Effector CD4-positive, alpha-beta T cell (primary cell): ENCODE measurements at places on chromosomes 1 and 21.
A peak's percentile ranks its signal among the peaks of the same experiment; 100 is the strongest.

- DNase-seq = no peak
These were observed 2.8 kb upstream of the NRAS start for GRCh38 chr1:114719424-114719787.

GRCh38 chr1:53889304-53890298 lies at the start of gene YIPF1:
YIPF1 (minus strand) TSS chr1:53889797; CDS start chr1:53888937, 860 bp downstream.
- peak; percentile 77 for DNase-seq

DNA sequence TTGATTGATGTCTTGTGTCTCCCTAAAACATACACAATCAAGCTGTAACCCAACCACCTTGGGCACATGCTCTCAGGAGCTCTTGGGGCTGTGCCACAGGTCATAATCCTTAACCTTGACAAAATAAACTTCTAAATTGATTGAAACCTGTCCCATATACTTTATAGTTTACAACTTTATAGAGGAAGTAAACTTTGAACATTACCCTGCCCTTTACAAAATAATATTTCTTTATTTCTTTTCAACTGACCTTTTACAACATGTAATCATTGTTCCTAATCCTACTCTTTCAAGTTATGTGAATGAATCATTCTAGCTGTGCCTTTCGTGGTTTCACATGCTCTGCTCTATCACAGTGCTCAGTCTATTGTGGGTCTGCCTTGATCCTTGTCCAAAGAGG lies 118.3 kb upstream of the ATP1A1 start:
- no peak for DNase-seq

DNA sequence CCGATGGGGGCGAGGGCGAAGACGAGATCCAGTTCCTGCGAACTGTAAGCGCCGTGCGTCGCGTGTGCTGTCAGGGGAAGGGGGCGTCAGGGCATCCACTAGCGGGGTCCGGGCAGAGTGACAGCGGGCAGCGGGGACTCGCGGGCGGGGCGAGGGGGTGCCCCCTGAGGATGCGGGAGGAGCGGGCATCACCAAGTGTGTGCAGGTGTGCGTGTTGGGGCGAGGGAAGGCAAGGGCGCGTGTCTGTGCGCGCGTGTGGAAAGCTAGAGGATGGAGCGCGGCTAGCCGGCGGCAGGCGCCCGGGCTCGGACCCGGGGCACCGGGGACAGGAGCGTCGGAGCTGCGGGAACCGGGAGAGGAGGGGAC lies 525 bp downstream of the RYR2 start:
- no peak for DNase-seq

- no peak for DNase-seq
These were observed 416.0 kb downstream of the SIPA1L2 start for GRCh38 chr1:232213928-232214327.

DNA sequence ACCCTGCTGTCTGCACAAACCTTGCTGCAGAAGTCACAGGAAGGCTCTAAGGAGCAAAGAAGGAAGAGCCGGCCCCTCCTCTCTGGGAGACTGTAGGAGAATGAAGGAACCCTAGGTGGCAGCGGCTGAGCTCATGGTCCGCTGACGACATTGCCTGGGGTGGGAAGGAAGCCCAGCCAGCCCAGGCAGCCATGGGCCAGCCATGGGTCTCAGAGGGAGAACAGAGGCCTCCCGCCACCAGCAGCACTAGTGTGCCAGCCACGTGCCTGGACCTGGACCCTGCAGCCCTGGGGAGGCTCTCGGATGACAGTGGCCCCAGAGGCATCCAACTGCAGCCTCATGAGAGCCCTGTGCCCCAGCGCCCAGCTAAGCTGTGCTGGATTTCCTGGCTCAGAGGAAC lies 49.2 kb upstream of the POFUT2 start:
- DNase-seq = no peak

- DNase-seq = no peak
These were observed 57.3 kb downstream of the LAMC2 start for GRCh38 chr1:183243161-183244050.

- DNase-seq = no peak
These were observed 27.7 kb downstream of the MYOG start for GRCh38 chr1:203057911-203058675.

DNA sequence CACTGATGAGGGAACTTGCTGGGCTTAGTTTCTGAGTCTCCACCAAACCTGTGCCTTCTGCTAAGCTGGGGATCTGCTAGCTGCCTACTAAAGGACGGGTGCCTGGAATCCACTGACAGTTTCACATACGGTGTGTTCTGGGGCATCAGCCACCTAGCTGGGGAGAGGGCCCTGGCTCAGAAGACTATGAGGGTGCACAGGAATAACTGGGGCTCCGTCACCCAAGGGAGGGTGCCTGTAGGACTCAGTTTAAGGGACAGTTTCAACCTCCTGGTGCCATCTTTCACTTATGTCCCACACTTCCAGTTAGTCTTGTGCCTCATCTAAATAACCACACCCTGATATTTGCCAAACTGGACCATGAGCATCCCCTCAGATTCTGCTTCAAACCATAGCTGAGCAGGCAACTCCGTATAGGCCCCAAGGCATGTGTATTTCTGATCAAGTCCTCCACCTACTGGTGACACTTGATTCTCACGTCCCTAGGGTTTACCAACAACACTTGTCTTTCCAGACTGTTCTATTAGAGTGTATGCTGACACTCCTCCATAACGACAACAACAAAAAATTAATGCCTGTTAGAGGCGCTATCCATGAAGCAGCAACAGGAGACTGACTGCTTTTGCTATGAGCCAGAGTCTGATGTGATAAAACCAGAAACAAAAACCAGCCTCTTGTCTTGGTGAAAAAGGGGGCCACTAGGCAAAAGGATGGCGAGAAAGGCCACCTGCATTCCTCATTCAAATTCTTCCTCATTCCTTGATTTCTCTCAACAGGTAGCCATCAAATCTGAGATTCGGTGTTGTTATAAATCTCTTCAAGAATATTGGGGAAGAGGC lies 55.0 kb upstream of the PAXBP1 start:
- no peak for DNase-seq

DNA sequence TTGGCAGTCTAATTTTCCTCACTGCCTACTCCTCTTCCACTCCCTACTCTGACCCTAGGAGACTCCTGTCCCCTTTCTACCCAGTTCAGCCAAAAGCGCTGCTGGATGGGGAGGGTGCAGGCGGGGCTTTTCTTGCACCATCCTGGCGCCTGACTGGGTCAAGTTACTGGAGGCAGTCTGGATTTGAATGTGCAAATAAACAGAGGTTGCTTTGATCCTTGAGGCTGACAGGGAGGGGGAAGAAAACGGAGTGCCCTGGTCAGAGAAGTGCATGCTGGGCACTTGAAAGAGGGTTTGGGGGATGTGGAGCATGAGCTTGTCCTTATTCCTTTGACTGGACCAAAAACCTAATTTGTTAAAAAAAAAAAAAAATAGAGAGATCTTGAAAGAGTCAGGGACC lies 76.8 kb upstream of the SOX13 start:
- DNase-seq = no peak

GRCh38 chr1:11321656-11322491 lies 48.9 kb downstream of the UBIAD1 start:
- no peak for DNase-seq

DNA sequence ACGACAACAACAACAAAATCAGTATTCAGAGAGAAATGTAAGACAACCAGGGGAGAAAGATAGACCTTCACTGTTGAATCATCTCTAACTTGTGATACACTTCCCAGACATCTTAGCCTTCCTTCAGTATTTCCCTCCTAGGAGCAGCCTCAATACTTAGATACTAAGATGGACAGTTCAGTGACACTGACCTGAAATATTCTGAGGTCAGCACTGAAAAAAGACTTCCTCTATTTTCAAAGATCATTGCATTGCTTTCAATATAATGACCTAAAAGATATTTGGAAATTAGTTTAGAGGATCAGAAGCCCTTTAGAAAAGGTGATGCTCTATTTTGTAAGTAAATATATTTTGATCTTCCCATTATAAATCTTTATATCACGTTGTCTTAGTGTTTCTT lies 101.0 kb downstream of the MRPL39 start:
- DNase-seq = no peak

- no peak for DNase-seq
These were observed 66.5 kb upstream of the LYST start for GRCh38 chr1:235933017-235933765.

DNA sequence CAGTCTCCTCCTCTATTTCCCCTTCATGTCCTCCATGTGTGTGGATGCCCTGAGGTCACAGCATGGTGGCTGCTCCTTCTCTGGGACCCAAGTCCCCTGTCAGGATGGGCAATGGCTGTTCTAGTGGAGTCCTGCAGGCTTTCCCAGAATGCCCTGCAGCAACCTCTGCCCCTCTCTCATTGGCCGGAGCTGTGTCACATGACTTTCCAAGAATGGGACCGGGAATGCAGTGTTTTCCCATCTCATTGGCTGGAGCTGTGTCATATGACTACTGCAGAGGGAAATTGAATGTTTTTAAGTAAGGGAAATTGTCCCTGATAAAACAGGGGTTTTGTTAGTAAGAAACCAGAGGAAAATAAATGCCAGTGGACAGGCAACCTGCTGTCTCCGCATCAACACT lies 365.9 kb downstream of the PTPRU start:
- no peak for DNase-seq

DNA sequence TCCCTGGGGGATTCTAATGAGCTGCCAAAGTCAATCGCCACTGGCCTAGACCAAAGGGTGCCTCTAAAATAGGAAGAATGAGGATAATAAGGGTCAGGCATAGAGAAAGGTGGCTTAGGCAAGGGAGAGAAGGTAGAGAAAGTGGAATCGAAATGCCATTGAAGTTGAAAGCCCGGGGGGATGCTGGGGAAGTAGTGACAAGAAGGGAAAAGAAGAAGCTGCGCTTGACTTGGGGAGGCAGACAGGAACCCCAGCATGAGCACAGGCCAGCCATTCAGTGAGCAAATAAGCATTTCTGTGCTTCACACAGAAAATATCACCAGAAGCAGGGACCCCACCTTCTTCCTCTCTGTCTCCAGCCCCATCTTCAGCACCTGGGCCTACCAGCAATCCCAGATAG lies 1.5 kb downstream of the CD2 start:
- no peak for DNase-seq

- DNase-seq = no peak
These were observed 77.7 kb upstream of the DIRAS3 start for GRCh38 chr1:68128157-68128556.

DNA sequence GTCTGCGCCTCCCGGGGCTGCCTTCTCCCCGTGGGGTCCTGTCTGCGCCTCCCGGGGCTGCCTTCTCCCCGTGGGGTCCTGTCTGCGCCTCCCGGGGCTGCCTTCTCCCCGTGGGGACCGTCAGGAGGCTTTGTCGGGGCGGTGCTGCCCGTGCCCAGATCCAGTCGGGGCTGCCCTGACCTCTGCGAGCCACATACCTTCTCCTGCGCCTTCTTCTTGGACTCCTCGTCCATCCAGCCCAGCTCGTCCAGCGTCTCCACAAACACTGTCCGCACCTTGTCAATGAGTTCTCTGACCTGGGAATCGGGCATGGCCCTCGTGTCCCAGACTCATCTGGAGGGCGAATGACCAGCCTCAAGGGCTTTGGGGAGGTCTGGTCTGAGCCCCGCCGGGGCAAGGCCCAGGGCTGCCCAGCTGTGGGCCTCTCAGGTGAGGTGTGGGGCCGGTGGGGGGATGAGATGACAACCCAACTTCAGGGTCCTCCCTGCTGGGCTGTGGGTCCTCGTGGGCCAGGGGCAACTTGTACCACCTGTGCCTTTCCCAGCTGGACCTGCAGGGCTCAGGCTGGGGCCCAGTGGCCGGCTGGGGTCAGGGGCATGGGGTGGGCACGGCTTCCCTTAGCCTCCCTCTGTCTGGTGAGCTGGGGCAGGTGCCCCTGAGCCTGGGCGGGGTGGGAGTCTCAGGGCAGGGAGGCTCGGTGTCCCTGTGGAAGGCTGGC lies 9.4 kb downstream of the PRXL2B start:
- no peak for DNase-seq

DNA sequence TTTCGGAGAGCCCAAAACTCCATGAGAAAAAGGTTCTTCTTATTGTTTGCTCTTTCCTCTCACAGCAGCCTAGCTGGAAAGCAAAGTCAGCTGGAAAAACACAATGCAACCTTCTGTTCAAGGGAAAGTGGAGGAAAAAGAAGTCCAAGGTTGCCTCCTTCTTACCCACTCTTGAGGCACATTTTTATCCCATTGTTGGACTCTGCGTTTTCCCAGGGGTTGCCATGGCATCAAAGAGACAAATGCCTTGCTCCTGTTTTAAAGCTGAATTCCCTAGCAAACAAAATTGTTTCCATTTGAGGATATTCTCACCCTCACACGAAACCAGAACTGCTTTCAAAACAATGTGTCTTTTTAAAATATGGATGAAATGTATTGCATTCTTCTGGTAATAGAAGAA lies 45.1 kb upstream of the PALMD start:
- DNase-seq = no peak

- DNase-seq = no peak
These were observed 6.6 kb upstream of the HES4 start for GRCh38 chr1:1006305-1007159.

DNA sequence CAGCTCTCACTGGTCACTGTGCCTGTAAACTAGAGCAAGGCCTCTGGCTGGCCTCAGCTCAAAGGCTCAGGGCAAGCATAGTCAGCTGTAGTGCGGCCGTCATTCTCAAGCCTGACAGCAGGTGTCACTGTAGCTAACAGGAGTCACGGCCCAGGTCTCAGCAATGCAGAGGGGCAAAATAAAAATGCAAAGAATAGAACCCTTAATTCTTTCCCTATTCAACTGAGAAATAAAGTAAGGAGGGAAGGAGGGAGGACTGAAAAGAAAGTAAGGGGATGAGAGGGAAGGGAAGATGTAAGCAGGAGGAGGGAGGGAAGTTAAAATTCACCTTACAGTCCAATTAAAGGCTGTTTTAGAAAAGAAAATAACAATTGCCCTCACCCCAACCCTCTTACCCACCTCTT lies 106.1 kb downstream of the KIAA0319L start:
- peak; percentile 73 for DNase-seq

GRCh38 chr1:186327331-186327730 lies 47.7 kb downstream of the TPR start:
- DNase-seq = no peak

DNA sequence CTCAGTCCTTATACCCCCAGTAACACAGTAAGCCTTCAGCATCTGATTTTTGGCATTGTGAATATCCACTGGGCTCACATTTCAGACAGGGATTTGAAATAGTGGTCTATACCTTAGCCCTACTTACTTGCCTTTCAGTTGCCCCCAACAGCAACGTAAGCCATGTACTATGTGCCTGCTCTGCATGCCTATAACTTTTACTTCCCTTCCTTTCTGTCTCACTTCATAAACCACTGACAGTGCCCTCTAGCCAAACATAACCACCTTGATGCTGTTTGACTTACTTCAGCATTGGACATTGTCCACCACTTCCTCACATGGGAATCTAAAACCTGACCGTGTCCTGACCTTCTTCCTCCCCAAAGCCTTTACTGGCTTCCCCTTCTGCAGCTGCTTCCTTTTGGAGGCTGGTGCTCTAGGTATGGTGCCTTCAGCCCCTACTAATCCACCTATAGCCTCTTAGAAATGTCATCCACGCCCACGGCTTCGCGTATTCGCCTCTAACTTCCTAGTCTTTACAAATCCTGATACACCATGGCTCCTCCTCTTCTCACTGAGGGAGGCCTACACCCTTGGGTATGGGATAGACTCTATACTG lies 3.6 kb upstream of the ZNF672 start:
- no peak for DNase-seq

DNA sequence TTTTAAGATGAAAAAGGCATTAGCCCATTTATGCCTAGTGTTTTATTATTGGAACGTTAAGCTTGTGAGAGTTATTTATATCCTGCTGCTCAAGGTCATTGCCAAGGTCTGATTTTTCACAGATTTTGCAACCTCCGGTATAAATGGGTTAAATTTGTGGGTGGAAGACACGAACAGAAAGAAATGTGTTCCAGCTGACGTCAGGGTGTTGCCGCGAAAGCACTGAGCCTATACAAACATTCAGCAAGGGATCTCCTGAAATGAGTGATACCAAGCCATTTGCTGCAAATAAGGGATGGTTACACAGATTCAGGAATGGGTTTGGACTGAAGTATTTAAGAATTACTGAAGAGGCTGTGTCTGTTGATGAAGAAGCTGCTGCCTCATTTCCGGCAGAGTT lies 32.2 kb downstream of the TMED5 start:
- DNase-seq = no peak
